ENCODE measurements at places on chromosomes 11 and 22.

DNA sequence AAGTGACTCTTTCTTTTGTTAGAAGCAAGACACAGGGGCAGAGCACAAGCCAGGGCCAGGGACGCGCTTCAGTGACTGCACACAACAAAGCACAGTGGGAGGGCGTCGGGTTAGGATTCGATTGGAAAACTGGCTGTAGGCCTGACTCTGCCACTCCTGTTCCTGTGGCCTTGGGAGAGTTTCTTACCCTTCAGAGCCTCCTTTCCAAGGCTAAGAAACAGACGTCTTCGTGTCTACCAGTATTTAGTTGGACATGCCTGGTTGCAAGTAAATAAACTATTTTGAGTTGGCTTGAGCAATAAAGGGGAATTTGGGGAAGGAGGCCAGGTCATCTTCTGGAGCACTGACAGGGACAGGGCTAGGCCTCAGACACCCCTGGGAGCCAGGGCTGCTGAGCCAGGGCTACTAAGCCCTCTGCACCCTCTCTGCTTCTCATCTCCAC lies 549.1 kb downstream of the INSC start:
- no peak for DNase-seq

DNA sequence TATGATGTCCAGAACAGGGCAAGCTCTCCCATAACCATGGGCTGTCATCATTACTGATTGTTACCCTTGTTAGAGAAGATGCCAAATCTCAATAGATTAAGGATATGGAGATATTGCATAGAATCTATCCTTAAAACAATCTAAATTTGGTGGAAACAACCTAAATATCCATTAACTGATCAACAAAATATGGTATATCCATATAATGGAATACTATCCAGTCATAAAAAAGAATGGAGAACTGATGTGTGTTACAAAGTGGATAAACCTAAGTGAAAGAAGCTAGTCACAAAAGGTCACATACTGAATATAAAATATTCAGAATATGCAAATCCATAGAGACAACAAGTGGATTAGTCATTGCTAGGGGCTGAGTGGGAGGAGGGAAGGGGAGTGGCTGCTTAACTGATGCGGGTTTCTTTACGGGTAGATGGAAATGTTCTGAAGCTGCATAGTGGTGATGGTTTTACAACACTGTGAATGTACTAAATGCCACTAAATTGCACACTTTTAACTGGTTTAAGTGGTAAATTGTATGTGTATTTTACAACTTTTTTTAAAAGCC lies 36.1 kb upstream of the SMCO4 start:
- DNase-seq, result no peak

DNA sequence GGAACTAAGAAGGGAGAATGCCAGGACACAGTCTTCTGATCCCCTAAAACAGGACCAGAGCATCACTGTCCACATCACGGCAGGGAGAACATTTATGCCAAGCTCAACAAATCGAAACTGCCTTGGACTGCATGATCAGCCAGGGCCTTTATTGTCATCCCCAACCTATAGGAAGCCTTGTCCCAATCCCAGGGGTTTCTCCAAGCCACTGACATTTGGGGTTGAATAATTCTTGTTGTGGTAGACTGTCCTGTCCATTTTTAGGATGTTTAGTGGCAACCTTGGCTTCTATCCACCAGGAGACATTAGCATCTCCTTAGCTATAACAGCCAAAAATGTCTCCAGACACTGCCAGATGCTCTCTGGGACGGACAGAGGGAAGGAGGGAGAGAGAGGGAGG lies 37.1 kb downstream of the RPL27A start:
- DNase-seq, result no peak

GRCh38 chr22:17191163-17191784 lies 28.0 kb downstream of the ADA2 start:
- no peak for DNase-seq

- no peak for DNase-seq
Observed at GRCh38 chr11:36034551-36035331, 90.9 kb downstream of the LDLRAD3 start.

Data from CD4-positive, alpha-beta T cell treated with Interleukin-2 at 100 ng/mL for 4 hours (primary cell).